ENCODE measurements at places on chromosomes 2 and 18.

GRCh38 chr2:240795454-240795853 lies 24.6 kb downstream of the KIF1A start:
- DNase-seq, result no peak

DNA sequence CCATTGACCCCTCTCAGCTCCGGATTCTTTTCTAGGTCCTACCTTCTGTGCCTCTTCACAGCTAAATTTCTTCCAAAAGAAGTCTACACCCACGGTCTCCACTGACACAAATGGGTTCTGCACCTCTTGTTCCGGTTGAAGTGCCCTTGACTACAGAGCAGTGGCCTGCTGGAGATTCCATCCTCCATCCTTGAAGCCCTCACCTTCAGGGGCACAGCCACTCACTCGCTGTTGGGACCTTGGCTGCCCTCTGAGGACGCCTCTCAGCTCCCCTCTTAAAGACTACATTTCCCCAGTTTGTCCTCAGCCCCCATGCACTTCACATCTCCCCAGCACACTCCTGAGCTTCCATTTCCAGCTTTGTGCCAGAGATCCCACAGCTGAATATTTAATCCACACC lies 226.3 kb downstream of the ATAD2B start:
- DNase-seq, result no peak

DNA sequence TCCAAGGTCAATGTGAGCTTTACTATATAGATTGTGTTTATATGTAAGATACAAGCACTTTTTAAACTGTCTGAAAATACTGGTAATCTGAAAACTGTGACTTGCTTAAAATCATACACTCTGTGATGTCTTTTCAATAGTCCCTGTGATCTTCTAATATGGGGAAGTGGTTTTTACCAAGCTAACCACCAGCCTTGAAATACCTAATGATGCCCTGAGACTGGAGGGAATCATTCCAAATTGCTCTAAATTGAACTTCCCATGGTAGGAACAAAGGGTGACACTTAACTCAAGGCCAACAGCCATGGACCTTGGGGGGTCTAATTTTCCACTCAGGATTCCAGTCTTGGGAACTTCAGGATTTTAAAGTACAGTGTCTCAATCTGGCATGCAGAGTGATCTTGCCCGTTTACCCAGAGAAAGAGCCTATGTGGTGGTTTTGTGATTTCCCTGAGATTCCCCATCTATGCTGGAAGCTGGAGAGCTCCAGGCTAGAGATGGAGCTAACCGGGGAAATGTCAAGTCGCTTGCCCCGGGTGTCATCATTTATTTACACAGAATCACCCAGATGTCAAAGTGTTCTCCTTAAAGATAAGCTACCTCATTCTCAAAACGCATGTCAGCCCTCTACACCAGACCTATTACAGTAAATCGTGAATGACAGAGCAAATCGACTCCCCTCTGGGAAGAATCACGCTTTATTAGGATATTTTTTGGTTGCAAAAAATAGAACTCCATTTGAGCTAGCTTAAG lies 198.5 kb downstream of the SP3 start:
- DNase-seq, result no peak

DNA sequence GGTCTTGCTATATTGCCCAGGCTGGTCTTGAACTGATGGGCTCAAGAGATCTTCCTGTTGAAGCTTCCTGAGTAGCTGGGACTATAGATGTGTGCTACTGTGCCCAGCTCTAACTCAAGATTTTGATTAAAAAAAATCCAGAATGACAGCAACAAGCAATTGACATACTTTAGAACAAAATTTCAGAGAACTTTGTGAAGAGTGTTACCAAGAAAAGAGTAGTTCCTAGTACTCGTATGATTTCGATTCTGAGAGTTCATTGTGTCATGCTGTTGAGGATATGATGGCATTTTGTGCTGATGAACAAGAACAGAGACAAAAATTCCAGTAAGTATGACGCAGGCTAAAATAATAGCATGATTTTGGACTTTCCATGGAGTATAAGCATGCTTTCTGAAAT lies 90.2 kb upstream of the TWSG1 start:
- peak; percentile 13 for DNase-seq

DNA sequence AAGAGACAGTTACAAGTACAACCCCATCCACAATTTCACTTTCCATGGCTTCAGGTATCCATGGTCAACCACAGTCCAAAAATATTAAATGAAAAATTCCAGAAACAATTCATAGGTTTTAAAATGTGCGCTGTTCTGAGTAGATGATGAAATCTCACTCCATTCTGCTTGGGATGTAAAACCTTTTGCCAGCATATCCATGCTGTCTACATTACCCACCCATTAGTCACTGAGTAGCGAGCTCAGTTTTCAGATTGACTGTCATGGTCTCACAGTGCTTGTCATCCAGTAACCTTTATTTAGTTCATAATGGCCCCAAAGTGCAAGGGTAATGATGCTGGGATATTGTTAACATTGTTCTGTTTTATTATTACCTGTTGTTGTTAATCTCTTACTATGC lies 40.5 kb downstream of the SMAD4 start:
- no peak for DNase-seq

GRCh38 chr2:223566396-223566795 lies 35.8 kb downstream of the SCG2 start:
- DNase-seq, result no peak

GRCh38 chr2:48399828-48400552 lies 130.0 kb upstream of the STON1 start:
- no peak for DNase-seq
